Mesothelial cell of epicardium (in vitro differentiated cells): ENCODE measurements at places on chromosomes 1 and 21. TPM values are rescaled to one million over a fixed set of nuclear protein-coding genes. Genes with fewer than 3 reads are reported as not detected.

Gene OR2AK2
- total RNA-seq = not detected in 3 replicates

Gene TNFRSF9
- 2.0 to 2.3 TPM (median 2.2 TPM) in 3 replicates for total RNA-seq

Gene ACKR1
- total RNA-seq = 0.34 to 0.53 TPM (median 0.38 TPM) in 3 replicates

Gene CHAF1B
- total RNA-seq = 8.2 to 10.3 TPM (median 9.2 TPM) in 3 replicates

Gene CELA3A
- total RNA-seq = not detected in 3 replicates

Gene ADAMTS4
- total RNA-seq = 6.8 to 9.9 TPM (median 9.2 TPM) in 3 replicates

Gene KDF1
- 11.9 to 12.9 TPM (median 12.7 TPM) in 3 replicates for total RNA-seq

Gene PDXK
- 79.6 to 86.2 TPM (median 81.1 TPM) in 3 replicates for total RNA-seq

Gene MEAF6
- 58.2 to 58.7 TPM (median 58.4 TPM) in 3 replicates for total RNA-seq

Gene LORICRIN
- not detected in 3 replicates for total RNA-seq

Gene DYNLT4
- total RNA-seq = 0.31 to 0.72 TPM (median 0.47 TPM) in 3 replicates

Gene CITED4
- total RNA-seq = 14.2 to 14.6 TPM (median 14.4 TPM) in 3 replicates

Gene NRAS
- total RNA-seq = 39.8 to 40.0 TPM (median 39.8 TPM) in 3 replicates

Gene MCOLN3
- total RNA-seq = 6.5 to 7.6 TPM (median 7.1 TPM) in 3 replicates

Gene CD48
- total RNA-seq = 0.31 to 0.57 TPM (median 0.56 TPM) in 3 replicates

Gene MANEAL
- total RNA-seq = 1.4 to 1.8 TPM (median 1.8 TPM) in 3 replicates

Gene GJA5
- total RNA-seq = 0.61 to 1.3 TPM (median 0.62 TPM) in 3 replicates

Gene OVAAL
- total RNA-seq = not detected in 3 replicates

Gene KCNH1
- total RNA-seq = 0.04 to 0.34 TPM (median 0.29 TPM) in 3 replicates

Gene PCP4
- 17.6 to 19.2 TPM (median 18.1 TPM) in 3 replicates for total RNA-seq

Gene CA14
- total RNA-seq = 3.8 to 5.0 TPM (median 3.8 TPM) in 3 replicates

Gene KCNA3
- 0.29 to 0.45 TPM (median 0.34 TPM) in 3 replicates for total RNA-seq

Gene VANGL2
- total RNA-seq = 55.5 to 59.5 TPM (median 57.2 TPM) in 3 replicates

Gene ZFP69B
- 8.3 to 9.0 TPM (median 8.6 TPM) in 3 replicates for total RNA-seq

Gene TRNP1
- total RNA-seq = 27.9 to 29.3 TPM (median 28.7 TPM) in 3 replicates

Gene LCK
- total RNA-seq = 1.4 to 1.8 TPM (median 1.5 TPM) in 3 replicates

Gene TINAGL1
- 201 to 212 TPM (median 211 TPM) in 3 replicates for total RNA-seq

Gene GJA9
- total RNA-seq = not detected in 3 replicates

Gene RNU1-1
- total RNA-seq = 3,774 to 3,945 TPM (median 3,937 TPM) in 3 replicates

Gene CHIT1
- 0.13 to 0.18 TPM in 2 of 3 replicates, not detected in the other for total RNA-seq
